ENCODE measurements at places on chromosomes 2 and 18.
A peak's percentile ranks its signal among the peaks of the same experiment; 100 is the strongest.

GRCh38 chr2:231965102-231965501, 3.6 kb downstream of the DIS3L2 start:
- peak; percentile 16 for DNase-seq

DNA sequence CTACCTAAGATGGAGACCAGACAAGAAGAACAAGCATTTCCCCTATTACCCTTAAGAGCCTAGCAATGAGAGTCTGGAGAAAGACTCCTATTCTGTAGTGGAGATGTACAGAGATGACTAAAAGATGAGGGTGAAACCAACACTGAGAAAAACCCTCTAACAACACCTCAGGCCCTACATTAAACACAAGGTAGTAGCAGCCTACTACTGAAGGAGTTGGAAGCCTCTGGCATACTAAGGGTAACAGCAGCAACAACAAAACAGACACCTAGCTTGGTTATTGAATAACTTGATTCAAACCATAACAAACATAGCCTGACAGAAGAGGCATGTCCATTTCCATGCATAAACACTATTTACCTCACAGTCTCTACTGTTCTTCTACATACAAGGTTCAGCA, 60.5 kb downstream of the UGP2 start:
- no peak for DNase-seq

- DNase-seq = no peak
These were observed 5.1 kb upstream of the MTERF4 start for GRCh38 chr2:241107031-241107783.

- peak; percentile 83 for DNase-seq
These were observed 1140.4 kb downstream of the LRP1B start for GRCh38 chr2:140990416-140990815.

- DNase-seq = peak; percentile 3
These were observed 314.8 kb downstream of the CDH2 start for GRCh38 chr18:27862041-27862682.

- DNase-seq = no peak
These were observed 5.7 kb downstream of the STAT1 start for GRCh38 chr2:191008286-191008685.

DNA sequence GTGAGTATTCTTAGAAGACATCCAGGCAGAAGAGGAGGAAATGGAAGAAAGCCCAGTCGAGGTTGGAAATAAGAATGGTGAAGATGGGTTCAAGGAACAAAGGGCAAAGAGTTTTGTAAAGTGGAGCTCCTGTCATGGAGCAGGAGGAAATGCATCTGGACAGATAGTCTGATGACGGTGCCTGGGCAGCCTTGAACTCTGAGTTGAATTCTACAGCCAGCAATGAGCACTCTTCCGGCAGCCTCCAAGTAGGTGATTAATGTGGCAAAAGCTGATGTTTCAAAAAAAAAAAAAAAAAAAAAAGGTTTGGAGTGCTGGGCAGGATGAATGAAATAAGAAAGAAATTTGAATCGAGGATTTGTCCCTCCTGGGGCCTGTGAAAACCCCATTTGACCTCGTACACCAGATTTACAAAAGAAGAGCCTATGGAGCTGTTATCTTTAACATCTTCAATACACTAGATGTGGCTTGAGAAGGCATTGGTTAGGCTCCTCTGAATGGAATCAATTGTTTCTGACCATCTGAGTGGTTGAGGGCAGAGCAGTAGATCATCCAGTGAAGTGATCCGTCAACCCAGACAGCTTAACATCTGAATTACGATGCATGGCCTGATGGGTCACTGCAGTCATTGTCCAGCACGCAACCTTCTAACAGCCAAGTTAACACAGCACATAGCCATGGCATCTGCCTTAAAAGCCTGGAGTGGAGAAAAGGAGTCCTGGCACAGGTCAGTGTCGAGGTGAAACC, 449.7 kb downstream of the TXNL1 start:
- no peak for DNase-seq

DNA sequence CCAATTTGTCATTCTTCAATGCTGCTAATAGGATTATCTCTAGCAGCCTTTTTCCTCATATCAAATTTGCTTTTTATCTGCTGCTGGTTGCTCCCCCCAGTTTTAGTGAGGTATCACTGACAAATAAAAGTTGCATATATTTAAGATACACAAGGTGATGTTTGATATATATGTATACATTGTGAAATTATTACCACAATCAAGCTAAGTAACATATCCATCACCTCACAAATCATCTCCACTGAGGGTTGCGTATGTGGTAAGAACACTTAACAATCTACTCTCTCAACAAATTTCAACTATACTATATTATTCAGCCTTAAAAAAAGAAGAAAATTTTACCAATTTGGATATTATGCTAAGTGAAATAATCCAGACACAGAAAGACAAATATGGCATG, 30.5 kb upstream of the UBE2E3 start:
- no peak for DNase-seq

GRCh38 chr18:47512726-47513435, 261.4 kb upstream of the SKOR2 start:
- DNase-seq = no peak

- no peak for DNase-seq
These were observed 739.5 kb downstream of the SOCS6 start for GRCh38 chr18:71028285-71028762.

- no peak for DNase-seq
These were observed 689.5 kb downstream of the TMEM182 start for GRCh38 chr2:103451283-103451682.

DNA sequence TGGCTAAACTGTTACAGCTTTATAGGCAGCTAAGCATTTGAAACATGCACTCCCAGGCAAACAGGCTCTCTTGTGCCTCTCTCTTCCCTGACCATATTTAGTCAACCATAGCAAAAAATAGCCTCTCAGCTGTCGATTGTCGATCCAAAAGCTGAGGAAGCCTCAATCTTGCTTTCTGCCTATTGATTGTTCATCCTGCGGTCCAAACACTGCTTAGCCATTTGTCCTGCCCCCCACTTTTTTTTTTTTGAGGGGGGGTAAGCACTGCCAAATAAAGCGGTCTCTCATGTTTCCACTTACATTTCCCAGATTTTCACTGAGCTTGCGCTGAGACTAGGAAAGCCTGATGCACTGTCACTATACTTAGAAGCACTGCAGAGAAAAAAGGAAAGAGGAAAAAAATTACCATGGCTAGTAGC, 90.8 kb downstream of the MIB1 start:
- peak; percentile 19 for DNase-seq

DNA sequence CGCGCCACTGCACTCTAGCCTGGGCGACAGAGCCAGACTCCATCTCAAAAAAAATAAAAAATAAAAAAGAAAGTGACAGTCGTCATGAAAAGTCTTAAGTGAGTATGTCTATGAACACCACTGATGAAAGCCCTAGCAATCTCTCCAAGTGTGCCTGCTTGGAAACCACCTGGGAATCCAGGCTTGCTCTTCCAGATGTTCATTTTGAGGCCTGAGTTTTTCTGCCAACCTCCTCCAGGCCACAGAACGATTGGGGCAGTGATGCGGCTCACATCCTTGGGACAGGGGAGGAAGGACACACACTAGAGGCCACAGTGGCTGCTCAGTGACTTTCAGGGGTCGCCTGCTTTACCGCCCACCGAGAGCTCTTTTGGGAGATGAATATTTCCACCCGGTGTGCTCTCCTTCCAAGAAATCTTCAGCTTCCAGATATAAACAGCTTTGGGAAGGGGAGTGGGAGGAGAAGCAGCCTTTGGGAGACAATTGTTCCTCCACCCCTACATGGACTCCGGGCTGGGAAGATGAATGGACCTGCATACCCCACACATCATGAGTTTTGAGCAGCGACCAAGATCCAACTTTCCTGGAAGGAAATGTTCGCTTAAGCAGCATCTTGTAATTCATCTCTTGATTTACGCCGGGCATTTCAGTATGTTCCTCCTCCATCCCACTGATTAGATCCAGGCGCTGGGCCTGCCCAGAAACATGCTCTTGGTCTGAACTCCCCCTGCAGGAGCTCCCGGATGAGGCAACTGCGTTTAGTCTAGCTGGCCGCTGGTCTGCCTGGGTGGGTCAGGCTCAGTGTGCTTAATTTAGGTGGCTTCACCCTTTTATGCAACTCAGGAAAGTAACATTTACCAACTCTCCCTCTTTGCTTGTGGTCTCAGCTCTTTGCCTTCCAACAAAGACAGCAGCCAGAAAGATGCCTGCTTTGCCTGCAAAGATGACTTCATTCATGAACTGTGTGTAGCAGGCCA, 6.2 kb upstream of the ARMC9 start:
- peak; percentile 91 for DNase-seq

GRCh38 chr18:7945882-7946281, 378.8 kb downstream of the PTPRM start:
- DNase-seq = peak; percentile 99

DNA sequence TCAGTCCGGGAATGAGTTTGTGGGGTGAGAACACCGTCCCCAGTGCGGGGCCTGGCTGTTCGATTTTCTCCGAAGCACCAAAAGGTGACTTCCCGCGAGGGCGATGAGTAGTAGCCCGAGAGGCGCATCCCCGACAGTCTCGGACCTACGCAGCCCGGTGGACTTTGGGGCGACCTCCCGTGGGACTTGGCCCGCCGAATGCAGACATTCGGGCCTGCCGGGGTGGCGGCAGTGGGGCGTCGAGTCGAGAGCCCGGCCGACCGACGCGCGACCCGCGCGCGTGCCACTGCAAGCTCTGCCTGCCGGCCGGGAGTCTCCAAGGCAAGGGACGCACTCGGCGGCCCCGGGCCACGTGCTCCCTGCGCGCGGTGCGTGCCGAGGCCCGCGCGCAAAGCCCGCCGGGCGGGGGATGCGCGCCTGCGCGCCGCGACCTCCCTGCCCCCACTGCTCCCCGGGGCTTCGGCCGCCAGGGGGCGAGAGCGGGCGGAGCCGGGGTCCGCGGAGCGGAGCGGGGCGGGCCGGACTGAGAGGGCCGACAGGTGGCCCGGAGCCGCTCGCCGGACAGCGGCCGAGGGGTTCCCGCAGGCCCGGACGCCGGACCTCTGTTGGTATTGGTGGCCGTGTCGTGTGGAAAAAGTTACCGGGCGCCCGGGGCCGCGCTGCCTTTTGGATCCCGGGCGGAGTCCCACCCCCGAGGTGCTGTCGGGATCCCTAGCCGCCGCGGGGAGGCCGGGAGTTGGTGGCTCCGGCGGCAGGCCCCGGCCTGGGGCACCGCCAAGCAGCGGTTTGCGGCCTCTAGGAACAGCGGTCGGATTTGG, 1.9 kb downstream of the PTMA start:
- DNase-seq = peak; percentile 84

GRCh38 chr2:222525811-222526210, 101.5 kb downstream of the SGPP2 start:
- no peak for DNase-seq

- no peak for DNase-seq
These were observed 117.4 kb downstream of the PIK3C3 start for GRCh38 chr18:42072407-42072806.

DNA sequence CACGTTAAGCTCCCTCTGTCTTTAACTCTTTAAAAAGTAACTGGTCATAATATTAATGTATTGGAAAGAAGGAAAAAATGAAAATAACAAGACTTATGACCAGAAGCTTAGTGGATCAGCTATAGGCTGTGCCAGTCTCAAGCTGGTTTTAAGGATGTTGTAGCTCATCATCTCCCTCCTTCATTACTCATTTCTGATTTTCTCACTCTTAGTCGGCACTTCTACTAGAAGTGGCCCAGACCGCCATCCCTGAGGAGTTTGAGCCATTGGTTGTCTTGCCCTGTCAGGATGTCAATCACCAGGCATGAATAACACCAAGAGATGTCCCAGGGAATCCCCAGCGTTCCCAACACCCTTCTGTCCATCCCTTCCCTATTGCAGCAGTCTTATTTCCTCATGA, 151.5 kb downstream of the ASXL3 start:
- DNase-seq = no peak

DNA sequence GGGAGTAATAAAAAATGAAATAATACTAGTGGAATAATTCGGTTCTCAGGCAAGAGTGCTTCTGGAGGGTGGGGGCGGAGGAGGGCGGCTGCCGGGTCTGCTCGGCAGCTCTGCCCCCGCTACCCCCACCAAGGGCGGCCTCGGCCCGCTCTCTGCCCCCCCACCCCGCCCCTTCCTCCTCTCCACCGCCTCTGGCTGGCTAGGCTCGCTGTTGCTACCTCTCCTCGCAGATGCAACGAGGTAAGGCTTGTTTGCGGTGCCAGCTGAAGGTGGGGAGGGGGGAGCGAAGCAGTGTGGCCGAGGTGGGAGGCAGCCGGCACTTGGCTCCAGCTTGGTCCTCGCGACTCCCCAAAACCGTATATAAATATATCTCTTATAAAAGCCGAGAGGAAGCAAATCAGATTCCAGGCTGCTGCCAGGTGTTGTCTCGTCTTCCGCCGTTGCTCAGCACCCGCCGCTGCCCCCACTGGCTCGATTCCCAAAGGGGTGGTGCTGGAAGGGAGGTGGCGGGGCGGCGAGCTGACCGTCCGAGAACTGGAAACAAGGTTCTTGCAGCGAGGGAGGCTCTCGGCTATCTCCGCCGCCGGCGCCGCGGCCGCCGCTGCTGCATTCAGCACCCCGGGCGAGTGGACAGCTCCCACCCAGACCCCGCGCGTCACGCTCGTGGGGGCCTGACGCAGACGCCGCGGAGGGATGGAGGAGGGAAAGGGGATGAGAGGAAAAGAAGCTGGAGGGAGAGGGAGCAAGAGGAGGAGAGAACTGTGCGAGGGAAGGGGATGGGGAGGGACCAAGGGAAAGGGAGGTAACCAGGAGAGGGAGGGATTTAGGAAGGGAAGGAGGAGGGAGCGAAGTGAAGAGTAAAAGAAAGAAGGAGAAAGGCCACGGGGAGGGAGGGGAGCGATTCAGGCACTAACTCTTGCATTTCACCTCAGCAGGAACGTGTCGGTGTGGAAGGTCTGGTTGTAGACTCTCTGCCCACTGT, at the start of gene MARCHF4:
Gene MARCHF4, minus strand, starts transcription at position 763 of the 982 bp plus-strand sequence. CDS start 2,223 bp downstream, outside the sequence.
- peak; percentile 90 for DNase-seq

- peak; percentile 84 for DNase-seq
These were observed 175.8 kb upstream of the PIEZO2 start for GRCh38 chr18:11324956-11325882.

GRCh38 chr2:178238154-178238521, 43.8 kb downstream of the OSBPL6 start:
- DNase-seq = peak; percentile 27

GRCh38 chr2:67625178-67625577, 228.0 kb downstream of the ETAA1 start:
- peak; percentile 70 for DNase-seq

- DNase-seq = no peak
These were observed 111.7 kb downstream of the BCL2 start for GRCh38 chr18:63207835-63208234.

DNA sequence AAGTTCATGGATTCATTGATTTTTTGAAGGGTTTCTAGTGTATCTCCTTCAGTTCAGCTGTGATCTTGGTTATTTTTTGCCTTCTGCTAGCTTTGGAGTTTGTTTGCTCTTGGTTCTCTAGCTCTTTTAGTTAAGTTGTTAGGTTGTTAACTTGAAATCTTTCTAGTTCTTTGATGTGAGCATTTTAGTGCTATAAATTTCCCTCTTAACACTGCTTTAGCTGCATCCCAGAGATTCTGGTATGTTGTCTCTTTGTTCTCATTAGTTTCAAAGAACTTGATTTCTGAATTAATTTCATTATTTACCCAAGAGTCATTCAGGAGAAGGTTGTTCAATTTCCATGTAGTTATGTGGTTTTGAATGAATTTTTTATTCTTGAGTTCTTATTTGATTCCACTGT, 210.6 kb downstream of the IRS1 start:
- DNase-seq = no peak

Measured in mesenchymal stem cell (in vitro differentiated cells and primary cell).